Lung (tissue), 17 donors: ENCODE measurements at places on chromosomes 1 and 21. TPM values are rescaled to one million over a fixed set of nuclear protein-coding genes. Genes with fewer than 3 reads are reported as not detected.

GRCh38 chr1:83927701-83928100 lies 71.2 kb downstream of the TTLL7 start:
- DNase-seq, result no peak

GRCh38 chr1:111955755-111956154 lies 33.7 kb downstream of the KCND3 start:
- DNase-seq, result no peak

DNA sequence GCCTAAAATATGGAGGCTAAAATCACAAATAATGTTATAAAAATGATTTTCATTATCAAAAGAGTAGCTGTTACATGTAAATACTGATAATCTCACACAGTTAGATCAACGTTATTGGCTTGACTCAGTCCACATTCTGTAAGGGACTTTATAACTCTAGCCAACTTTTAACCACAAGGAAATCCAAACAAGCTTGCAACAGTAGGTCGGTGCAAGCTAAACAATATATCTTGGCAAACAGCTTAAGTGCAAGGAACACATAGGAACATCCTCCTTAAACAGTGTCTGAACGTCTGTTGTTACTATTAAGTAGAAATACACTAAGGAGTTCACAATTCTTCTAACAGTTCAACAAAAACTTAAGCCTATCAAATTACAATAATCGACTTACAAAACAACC lies 126.7 kb downstream of the EIF4G3 start:
- peak; percentile 85 for DNase-seq

DNA sequence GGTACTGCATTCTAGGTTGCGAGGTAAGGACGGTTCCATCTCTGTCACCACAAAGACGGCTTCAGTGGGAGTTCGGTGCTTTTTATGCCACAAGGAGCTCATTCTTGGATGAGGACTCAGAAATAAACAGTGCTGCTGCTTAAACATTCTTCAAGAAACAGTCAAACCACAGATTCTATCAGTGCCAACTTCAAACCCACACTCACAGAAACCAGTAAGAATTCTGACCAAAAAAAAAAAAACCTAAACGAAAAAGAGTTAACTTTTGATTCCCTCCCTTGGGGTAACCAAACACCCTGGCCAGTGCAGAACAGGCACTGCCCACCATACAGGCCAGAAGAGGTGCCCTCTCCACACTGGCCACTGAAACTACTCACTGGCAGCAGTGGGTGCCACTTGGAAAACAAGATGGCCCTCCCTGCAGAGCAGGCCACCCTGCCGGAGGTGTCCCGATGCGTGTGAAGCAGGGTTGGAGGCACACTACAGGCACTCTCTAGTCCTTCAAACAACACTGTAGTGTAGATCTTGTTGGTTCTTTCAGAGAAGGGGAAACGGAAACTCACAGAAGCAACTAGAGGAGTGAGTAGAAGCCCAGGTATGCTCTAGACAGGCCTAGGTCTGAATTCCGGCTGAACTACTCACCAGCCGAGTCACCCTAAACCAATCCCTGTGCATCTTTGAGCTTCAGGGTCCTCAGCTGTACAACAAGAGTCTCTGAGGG lies 87.3 kb upstream of the TLR5 start:
- DNase-seq, result no peak

The SPTA1 gene
- 21.1 TPM for total RNA-seq
